Activated T-helper 17 cell treated with anti-CD3 and anti-CD28 coated beads, Interleukin-2, amount 50 U/mL, for 72 hours (primary cell): ENCODE measurements at places on chromosomes 12 and 14. TPM values are rescaled to one million over a fixed set of nuclear protein-coding genes. Genes with fewer than 3 reads are reported as not detected.

- no peak for ATAC-seq
These were observed 79.5 kb upstream of the MIS18BP1 start for GRCh38 chr14:45332360-45332988.

- no peak for ATAC-seq
These were observed 55.7 kb downstream of the METTL25 start for GRCh38 chr12:82414044-82414443.

PPFIA2 gene
- not detected for total RNA-seq

DNA sequence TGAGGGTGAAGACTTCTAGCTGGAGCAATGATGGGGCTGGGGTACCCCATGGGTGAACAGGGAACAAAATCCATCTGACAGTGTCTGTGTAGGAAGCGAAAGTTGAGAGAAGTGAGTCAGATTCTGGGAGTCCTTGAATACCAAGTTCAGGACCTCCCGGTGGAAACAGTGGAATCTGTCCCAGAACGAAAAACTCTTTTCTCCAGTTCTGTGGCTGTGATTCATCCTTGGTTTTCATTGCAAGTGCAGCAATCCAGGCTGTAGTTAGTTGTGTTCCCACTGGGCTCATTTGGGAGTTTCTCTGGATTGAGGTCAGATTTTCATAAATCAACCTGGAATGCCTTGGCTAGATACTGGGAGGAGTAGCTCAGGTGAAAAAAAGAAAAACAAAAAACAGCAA is 120.7 kb downstream of the C12orf75 start:
- no peak for ATAC-seq

- ATAC-seq = no peak
These were observed 211.7 kb downstream of the DPF3 start for GRCh38 chr14:72682188-72682587.

DNA sequence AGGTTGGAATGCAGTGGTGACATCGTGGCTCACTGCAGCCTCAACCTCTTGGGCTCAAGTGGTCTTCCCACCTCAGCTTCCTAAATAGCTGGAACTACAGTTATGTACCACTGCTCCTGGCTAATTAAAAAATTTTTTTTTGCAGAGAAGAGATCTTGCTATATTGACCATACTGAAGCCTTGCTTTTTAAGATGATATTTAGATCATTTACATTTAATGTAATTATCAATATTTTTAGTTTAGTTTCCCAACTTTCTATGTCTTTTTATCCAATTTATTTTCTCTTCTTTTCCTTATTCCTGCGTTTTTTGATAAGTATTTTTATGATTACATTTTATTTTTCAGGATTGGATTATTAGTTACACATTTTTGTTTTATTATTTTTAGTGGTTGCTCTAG is 340.1 kb downstream of the APAF1 start:
- ATAC-seq = no peak

GALNT9 gene
- total RNA-seq = 0.34 TPM

PLEKHD1 gene
- total RNA-seq = 0.11 TPM

GRCh38 chr12:18886962-18887361 is 149.0 kb downstream of the CAPZA3 start:
- no peak for ATAC-seq

DNA sequence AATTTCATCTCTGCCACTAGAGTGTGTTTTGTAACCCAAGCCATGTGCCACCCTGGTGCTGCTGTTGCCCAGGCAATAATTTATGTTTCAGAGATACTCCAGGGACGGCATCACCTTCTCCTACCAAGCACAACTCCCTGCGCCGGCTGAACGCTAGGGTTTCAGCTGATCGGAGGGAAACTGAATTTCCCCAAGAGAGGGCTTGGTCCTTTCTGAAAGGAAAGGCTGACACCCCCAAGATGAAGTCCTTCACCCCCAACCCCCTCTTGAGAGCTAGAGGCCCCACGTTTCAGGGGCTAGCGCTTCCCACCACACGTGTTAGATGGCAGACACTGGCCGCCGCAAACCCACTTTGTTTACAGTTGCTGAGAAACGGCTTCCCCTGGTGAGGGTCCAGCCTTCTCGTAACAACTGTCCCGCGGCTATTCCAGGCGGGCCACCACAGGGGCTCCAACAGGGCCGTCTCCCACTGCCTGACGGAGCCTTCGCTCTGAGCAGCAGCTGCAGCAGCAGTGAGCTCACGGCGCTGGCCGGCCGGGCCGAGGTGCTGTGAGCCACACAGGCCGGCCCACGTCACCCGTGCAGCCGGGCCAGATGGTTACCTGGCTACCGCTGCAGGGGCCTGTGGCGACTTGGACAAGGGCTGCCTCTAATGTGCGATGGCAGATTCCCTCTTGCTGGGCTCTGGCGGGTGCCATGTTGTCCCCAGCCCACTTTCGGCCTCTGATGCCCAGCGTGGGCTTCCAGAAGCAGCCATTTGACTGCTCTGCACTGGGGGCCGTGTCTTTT is 66.4 kb downstream of the TESC start:
- no peak for ATAC-seq

DNA sequence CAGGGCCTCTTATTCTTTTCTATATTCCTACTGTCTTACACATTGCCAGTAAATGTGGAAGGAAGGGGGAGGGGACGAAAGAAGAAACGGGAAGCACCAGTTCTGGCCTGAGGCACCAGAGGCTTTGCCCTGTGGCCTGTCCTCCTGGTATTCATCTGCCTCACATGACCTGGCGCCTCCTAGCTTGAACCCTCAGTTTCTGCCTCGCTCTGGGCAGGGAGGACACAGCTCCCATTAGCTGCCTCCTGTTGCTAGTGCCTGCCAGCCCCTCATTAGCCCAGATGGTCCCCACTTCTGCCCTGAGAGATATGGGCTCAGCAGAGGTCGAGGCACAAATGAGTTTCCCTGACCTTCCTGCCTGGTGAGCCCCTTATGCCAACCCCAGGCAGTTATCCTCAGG is 3.0 kb upstream of the PLEKHG6 start:
- no peak for ATAC-seq

- ATAC-seq = no peak
These were observed 249.2 kb downstream of the TRHDE start for GRCh38 chr12:72521326-72521725.

- no peak for ATAC-seq
These were observed 113.8 kb downstream of the RIMBP2 start for GRCh38 chr12:130602251-130602650.

TAPBPL gene
- 28.2 TPM for total RNA-seq

DNA sequence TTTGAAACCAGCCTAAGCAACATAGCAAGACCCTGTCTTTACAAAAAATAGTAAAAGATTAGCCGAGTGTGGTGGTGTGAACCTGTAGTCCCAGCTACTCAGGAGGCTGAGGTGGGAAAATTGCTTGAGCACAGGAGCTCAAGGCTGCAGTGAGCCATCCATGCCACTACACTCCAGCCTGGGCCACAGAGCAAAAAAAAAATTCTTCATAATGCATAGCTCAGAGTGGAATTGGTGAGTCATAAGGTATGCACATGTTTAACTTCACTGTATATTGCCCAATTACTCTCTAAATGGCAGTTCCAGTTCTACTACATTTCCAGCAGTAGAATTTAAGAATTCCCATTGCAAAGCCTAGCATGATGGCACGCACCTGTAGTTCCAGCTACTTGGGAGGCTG is 26.8 kb upstream of the CLIP1 start:
- peak; percentile 68 for ATAC-seq

CELA1 gene
- not detected for total RNA-seq

CLEC7A gene
- not detected for total RNA-seq

GRCh38 chr12:34126239-34126641 is 103.9 kb downstream of the ALG10 start:
- peak; percentile 19 for ATAC-seq

IL31 gene
- total RNA-seq = not detected

DNA sequence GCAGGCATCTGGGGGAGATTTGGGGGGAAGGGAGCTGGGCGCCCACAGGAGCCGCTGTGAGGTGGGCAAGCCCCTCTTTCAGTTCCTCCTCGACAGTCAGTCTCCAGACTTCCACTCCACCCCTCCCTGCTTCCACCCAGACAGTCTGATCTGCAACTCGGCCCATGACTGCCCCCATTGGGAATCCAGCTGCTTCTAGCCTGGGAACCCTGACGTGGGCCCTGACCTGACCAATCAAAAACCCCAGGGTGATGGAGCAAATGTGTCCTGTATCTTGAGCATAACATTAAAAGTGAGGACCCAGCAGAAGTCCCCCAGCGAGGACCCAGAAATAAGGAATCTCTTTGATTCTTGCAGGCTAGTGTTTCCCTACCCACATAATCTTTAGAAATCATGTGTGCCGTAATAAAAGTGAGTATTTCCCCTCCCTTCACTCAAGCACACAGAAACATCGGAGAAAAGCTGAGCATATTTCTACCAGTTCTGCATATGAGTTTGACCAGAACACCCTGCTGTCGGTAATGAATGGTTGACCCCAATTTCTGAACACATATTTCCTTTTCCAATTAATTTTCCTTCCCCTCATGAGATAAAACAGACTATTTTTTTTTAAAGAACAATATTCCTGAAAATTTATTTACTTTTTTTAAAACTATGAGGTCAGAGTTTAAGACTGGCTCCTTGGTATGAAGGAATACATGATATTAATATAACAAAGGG is 6.4 kb downstream of the SSH1 start:
- no peak for ATAC-seq

OAS2 gene
- 64.8 TPM for total RNA-seq

CMA1 gene
- total RNA-seq = not detected
